Stimulated activated CD8-positive, alpha-beta memory T cell treated with anti-CD3 and anti-CD28 coated beads, Interleukin-4, amount 100 ng/mL, for 1 hour (primary cell): ENCODE measurements at places on chromosomes 7 and 10.

DNA sequence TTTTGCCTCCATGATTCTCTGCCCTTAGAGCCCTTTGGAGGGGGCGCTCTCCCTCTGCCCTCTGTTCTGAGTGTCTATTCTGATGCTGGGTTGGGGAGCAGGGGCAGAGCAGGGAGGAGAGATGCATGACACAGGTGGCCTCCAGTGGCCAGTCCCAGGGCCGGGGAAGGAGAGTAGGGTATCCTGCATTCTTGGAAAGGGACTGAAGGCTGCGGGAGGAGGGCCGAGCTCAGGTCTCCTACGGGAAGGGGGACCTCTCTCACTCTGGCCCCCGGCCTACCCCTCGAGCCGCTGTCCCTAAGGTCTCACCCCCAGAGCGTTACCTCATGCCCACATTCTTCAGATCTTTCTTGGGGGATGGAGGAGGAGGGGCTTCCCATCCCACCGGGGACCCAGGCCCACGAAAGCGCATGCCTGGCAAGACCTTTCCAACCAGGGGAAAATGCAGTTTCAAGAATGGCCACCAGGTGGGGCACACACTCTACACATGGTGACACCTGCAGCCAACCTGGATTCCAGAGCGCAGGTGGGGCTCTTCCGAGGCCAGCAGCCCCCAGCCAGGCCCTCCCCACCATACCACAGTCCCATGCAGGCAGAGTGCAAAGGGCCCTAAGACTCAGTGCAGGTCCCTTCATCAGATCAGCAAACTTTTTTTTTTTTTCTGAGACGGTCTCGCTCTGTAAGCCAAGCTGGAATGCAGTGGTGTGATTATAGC, 86.4 kb downstream of the MYL10 start:
- DNase-seq = peak; percentile 66

GRCh38 chr10:122966879-122967278, 12.9 kb upstream of the C10orf88 start:
- DNase-seq = no peak

- DNase-seq = no peak
Measured at GRCh38 chr7:90758933-90759562, 162.9 kb downstream of the CDK14 start.

DNA sequence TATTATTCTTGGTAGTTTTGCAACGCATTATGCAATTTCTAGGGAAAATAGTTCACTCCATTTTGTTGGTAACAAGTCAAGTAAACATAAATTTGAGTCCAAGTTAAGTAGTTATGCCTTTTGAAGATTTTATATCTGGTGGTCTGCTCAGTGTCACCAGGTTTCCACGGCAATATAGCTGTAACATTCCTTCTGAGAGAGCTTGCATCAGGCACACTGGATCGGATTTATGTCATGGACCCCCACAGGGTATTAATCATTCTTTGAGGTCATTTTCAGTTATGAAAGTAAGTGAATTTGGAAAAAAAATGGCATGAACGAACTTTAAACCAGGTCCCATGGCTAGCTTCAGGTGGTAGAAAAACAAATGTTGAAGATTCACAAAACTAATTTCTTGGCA, 136.3 kb downstream of the POLR1F start:
- DNase-seq = no peak

GRCh38 chr10:87622314-87623004, 37.2 kb upstream of the PAPSS2 start:
- no peak for DNase-seq

- DNase-seq = no peak
Measured at GRCh38 chr10:73910401-73910763, 550 bp upstream of the PLAU start.

DNA sequence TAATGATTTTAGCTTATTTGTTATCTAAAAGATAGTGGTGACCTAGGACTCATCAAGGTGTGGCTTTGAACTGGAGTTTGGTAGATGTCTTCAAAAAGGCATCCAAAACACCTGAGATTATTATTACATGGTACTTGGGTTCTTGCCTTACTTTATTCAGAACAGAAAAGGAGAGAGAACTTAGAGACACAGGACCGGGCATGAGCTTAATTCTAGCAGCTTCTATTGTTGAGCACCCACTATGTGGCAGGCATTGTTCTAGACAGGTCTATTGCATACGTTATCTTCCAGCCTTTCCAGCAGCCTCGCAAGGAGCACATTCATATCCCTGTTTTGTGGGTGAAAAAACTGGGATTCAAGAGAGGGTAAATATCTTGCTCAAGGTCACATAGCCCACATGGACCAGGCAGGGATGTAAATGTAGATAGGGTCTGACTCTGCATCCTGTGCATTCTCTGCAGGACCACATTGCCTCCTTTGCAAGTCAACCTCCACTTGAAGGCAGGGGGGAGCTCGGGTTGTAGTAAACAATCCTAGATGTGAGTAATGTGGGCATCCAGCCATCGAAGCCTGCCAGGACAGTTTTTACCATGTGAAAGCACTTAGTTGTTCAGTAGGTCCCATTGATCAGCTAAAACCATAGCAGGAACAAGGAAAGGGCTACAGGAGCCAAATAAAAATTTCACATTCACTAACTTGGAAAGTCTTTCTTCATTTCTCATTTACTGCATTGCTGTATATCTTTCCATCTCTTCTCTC, 551.4 kb downstream of the LRMDA start:
- DNase-seq = no peak

GRCh38 chr10:56231436-56231835, 129.6 kb downstream of the ZWINT start:
- DNase-seq = no peak

GRCh38 chr7:2118630-2119190, 114.0 kb downstream of the MAD1L1 start:
- DNase-seq = no peak

- no peak for DNase-seq
Measured at GRCh38 chr10:64760371-64760770, 1239.2 kb downstream of the REEP3 start.

GRCh38 chr10:131973160-131973951, 8.4 kb downstream of the BNIP3 start:
- no peak for DNase-seq

DNA sequence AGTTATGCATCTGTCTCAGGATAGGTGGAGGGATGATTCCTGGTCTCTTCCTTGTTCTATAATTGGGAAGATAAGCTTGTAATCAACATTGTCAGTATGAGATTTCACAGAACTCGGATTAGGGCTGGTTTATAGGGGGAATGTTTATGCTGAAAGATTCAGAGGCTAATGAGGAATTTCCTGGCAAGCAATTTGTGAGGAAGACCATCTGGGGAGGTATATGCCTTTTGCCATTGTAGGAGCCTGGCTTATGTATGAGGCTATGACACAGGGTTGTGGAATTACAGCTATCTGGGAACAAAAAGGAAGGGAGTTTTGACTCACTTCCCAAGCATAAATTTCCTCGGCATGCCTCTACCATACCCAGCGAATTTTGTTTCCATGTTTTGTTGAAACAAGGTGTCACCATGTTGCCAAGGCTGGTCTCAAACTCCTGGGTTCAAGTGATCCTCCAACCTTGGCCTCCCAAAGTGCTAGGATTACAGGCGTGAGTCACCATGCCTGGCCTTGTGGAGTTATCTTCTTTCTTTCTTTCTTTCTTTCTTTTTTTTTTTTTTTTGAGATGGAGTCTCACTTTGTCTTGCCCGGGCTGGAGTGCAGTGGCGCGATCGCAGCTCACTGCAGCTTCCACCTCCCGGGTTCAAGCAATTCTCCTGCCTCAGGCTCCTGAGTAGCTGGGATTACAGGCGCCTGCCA, 1.6 kb upstream of the COPS6 start:
- DNase-seq = no peak

DNA sequence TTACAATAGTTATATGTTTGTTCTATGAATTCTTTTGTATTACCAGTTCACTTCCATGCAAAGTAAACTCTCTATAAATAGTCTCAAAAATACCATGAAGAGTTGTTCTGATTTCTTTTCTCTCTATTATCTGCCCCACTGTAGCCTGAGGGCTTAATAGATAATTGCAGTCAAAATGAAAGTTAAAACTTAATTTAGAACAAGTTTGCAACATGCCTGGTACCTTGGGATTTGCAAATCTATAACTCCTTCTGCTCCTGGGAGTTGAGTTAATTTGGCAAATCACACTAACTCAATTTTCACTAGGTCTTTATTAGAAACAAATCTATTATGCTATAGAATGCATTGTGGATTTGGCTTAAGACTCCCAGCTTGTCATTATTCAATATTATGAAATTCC, 21.8 kb upstream of the NDUFA5 start:
- DNase-seq = no peak

DNA sequence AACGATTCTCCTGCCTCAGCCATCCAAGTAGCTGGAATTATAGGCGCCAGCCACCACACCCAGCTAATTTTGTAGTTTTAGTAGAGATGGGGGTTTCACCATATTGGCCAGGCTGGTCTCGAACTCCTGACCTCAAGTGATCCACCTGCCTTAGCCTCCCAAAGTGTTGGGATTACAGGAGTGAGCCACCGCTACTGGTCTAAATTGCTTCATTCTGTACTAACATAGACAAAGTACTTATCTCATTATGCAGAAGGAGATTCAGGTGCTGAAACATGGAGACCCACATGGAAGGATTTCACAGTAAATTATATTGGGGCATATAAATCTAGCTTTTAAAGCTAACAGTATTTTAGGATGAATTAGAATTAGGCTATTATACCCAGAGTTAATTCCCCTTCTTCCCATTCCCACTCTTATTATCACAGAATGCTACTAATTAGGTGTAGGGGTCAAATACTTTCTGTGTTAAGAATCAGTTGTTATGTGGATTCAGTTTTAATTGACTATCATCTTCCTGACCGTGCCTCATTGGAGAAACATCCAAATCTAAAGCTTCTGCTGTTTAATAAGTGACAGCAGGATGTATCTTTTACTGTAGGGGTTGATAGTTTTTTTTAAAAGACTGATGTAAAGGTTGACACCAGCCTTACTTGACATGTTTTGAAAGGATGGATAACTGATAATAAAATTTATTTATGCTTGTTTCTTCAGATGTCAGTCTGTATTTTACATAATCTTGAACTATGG, 27.2 kb downstream of the ADK start:
- DNase-seq = no peak
